ACHN (cell line): ENCODE measurements at places on chromosomes 2 and 18.

- DNase-seq = no peak
These were observed 44.0 kb downstream of the COLEC12 start for GRCh38 chr18:456361-457139.

- DNase-seq = no peak
These were observed 19.9 kb upstream of the CXXC1 start for GRCh38 chr18:50307400-50307737.

- DNase-seq = no peak
These were observed 153.4 kb downstream of the MBP start for GRCh38 chr18:76979111-76979751.

- DNase-seq = no peak
These were observed 238.8 kb upstream of the HDAC4 start for GRCh38 chr2:239639421-239640185.

DNA sequence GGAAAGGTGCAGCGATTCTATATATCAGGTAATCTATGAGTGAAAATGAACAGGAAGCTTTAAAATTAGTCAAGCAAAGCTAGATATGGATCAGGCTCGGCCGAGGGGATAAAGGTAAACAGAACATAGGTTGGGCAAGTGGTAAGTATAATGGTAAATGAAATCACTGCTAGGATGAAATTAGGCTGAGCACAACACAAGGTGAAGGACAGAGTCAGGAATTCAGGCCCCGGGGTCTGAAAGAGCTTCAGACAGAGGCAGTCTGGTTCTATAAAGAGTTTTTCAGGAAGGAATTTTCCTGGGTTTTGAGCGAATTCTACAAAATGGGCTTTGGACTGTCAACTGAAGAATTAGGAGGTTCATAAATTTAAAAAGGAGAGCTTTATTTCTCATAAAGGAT lies 513.2 kb upstream of the CDH2 start:
- DNase-seq = no peak

DNA sequence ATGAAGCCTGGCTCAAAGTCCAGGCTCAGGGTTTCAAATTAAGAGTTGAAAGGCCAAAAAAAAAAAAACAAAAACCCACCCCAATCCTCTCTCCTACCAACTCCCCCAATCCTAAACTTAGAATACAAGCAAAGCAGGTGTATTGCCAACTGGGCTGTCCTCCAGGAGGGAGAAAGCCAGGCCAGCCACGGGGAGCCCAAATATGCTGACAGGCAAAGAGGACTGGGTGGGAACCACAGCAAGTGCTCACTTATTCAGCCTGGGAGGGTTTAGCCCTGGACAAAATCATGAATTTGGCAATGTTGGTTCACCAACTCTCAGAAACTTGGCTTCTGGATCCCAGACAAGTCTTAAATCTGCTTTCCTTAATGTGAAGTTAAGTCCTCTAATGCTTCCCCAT lies 36.5 kb downstream of the GKN2 start:
- no peak for DNase-seq

GRCh38 chr2:2806711-2807110 lies 475.6 kb upstream of the MYT1L start:
- DNase-seq = no peak

GRCh38 chr2:122530814-122531213 lies 775.4 kb downstream of the TSN start:
- DNase-seq = no peak

GRCh38 chr2:219626540-219626939 lies 890 bp upstream of the SLC4A3 start:
- DNase-seq = no peak

- DNase-seq = no peak
These were observed 213.3 kb downstream of the ACKR3 start for GRCh38 chr2:236782938-236783337.

DNA sequence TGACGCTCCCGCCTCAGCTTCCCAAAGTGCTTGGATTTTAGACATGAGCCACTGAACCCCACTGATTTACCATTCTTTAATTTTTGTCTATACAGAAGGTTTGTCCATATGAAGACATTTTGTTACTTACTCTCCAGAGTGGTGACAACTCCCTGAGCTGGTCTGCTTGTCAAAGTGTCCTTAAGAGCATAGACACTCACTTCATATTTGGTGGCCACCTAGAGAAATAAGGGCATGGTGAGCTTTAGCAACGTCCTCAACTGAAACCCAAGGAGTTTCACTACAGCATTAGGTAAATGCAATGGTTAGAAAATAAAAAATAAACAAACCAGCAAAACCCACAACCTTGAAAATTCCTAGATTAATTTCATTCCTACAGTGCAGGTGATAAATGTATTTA lies 57.8 kb downstream of the FN1 start:
- no peak for DNase-seq

DNA sequence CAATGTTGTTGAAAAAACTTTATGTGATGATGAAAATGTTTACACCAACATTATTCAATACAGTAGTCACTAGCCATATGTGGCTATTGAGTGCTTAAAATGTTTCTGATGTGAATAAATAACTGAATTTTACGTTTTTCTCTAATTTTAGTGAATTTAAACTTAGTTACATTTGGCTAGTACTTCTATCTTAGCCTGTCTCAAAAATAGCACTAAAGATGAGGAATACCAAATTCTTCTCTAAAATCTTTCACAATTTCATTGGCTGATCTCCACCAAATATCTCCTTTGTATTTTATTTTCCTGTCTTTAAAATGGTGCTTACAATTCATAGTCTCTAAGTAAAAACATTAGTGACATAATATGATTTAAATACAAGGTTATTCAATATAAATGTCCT lies 83.7 kb upstream of the RND3 start:
- DNase-seq = no peak

DNA sequence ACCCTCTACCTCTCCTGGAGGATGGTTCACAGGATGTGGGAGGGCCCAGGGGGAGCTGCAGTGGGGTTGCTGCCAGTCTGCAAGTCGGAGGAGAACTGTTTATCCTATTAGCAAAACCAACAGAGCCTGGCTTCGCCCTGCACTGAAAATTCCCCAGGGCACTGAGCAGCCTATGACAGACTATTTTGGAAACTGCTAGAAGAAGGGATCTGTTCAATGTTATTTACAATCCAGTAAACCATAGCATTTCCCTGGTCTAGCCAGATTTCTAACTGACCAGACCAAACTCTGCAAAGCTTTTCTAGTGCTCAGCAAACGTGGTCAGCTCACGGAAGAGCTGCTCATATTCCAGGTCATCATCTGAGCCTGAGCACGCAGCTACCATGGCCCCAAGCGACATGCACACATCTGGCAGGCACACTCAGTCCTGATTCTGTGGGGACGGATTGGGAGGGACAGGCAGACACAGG lies 64.8 kb upstream of the PID1 start:
- DNase-seq = no peak

DNA sequence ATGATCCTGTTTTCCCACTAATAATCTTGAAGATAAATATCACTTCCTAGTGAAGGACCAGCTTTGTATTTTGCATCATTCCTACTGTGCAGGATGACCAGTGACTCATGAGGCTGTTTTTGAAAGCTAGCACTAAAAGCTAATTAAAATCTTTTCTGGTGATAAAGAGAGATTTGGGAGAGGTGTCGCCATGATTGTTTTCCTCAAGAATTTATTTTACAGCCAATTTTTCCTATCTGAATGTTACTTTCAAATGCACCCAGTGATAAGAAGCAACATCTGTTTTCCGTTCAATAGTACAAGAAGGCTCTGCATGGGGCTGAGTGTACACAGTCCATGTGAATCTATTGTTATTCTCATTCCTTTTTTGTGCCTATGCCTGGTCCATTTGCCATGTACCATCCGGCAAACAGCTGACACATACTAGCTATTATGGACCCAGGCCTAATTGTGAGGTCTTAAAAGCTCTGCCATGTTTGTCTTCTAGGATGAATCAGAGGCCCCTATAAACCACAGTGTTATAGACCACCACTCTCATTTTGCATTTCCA lies 28.4 kb downstream of the MEIS1 start:
- DNase-seq = no peak
